Erythroblast (primary cell): ENCODE measurements at places on chromosomes 6 and 20.

- DNase-seq: no peak
Measured at GRCh38 chr6:2197177-2197671, 48.2 kb downstream of the GMDS start.

GRCh38 chr6:49519660-49520059 lies 19.9 kb downstream of the GLYATL3 start:
- no peak for DNase-seq

DNA sequence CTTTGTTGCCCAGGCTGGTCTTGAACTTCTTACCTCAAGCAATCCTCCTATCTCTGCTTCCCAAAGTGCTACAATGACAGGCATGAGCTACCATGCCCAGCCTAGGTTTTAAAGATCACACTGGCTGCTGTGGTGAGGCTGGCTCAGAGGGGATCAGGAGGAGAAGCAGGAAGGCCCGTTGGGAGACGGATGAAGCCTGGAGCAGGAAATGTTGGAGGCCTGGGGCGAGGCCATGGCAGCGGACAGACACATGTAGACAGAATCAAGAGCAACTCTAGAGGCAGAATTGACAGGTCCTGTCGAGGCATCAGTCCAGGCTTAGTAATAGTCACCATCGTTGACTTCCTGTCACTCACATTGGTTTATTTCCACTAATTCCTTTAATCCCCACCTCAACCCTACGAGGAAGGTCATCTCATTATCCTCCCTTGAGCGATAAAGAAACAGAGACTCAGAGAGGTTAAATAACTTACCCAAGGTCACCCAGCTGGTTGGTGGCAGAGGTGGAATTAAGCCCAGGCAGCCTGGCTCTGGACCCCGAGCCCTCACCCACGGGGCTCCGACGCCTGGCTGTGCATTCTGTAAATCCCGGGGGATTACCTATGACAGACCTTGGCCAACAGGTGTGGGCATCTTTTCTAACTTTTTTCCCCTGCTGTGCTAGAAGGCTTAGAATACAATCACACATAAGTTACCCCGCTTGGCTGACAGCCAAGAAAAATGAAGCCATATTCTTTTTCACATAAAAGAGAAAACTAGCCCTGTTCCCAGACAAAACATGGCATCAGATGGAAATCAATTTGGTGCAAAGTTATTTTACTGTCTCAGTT lies 113.4 kb downstream of the EYA2 start:
- DNase-seq: no peak

DNA sequence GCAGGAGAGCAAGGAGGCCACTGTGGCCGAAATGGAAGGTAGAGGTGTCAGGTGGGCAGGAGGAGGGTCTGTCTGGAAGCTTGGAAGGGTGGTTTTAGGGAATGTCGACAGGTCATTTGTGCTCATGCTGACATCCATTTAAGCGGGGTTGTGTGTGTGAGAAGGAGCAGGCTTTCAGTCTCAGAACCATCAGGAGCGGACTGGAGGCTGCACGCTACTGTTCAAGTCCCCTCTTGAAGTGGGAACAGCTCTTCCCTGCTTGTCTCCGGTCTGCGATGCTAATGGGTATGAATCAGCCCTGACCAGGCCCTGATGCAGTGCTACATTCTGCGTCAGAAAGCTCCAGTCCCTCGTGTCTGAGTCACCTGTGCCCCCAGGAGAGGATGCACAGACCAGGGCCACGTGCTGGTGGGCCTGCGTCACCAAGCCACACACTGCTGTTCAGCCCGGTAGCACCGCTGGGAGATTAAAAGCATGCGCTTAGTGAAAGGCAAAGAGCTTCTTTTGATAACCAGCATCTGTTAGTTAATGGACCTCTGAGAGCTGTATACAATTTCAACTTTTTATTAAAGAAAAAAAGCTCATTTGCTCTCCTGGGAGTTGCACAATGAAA lies 58.0 kb downstream of the APCDD1L start:
- no peak for DNase-seq

- peak; percentile 95 for DNase-seq
Measured at GRCh38 chr6:161254464-161255253, 19.2 kb downstream of the AGPAT4 start.

- no peak for DNase-seq
Measured at GRCh38 chr20:63405102-63405730, 44.1 kb upstream of the CHRNA4 start.

GRCh38 chr20:61404303-61404702 lies 152.2 kb downstream of the CDH4 start:
- DNase-seq: no peak

DNA sequence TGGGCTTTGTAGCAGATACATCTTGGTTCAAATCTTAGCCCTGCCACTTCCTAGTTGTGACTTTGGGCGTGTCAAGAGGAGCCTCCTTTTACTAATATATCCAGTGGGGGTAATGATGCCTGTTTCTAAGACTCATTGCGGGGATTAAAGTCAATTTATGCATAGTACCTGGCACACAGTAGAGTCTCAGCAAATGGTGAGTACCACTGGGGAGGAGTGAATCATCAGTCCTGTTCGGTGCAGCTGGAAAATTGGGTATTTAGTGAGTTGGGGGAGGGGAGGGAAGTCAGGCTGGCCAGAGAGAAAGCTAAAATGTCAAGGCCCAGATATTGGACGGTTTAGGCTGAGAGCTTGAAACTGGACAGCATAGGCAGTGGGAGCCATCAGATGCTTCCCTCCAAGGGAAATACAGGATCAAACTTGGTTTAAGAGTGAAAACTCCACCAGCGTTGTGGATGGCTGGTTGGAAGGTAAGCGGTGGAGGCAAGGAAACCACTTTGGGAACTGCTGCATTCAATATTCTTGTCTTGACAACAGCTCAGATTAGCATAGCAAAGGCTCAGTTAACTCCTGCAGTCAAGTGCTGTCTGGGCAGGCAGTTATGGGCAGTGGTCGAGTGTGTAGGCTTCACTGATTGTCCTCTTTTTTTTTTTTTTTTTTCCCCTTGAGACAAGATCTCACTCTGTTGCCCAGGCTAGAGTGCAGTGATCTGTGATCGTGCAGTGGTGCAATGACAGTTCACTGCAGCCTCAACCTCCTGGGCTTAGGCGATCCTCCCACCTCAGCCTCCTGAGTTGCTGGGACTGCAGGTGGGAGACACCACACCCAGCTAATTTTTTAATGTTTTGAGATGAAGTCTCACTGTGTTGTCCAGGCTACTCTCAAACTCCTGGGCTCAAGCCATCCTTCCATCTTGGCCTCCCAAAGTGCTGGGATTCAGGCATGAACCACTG lies 12.9 kb downstream of the PPP1R16B start:
- DNase-seq: no peak

- DNase-seq: no peak
Measured at GRCh38 chr6:7658543-7658942, 67.4 kb upstream of the BMP6 start.

GRCh38 chr6:107665382-107665781 lies 158.7 kb downstream of the SCML4 start:
- no peak for DNase-seq

DNA sequence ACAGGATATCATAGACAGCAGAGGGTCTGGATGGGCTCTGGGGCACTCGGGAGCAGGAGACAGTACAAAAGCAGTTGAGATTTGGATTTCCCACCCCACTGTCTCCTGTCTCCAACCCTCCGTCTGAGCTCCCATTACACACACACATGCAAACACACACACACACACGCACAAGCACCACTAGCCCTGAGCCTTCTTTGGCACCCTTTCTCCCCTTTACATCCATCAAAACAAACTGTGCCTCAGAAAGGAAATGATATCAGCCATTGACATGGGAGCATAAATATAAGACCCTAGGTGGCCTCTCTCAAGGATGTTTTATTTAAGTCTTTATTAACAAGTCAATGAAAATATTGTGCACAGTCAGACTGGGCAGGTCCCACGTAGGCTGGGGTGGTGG lies 17.5 kb downstream of the TTBK1 start:
- DNase-seq: no peak

DNA sequence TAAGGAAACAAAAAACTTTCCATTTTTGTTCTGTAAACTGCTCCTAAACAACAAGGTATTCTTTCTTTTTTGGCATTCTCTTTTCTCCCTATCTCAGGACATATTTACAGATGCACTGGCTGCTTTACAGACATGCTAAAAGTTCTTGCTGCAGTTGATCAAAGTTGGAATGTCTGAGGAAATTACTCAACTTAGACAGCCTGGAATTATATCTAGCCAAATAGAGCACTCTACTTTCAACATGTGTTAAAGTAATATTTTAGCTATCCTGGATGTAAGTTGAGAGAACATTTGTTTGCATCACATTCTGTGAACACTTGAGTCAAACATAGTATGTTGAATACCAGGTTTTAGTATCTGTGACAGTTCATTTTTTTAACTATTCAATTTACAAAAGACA lies 24.8 kb downstream of the TASP1 start:
- DNase-seq: no peak

DNA sequence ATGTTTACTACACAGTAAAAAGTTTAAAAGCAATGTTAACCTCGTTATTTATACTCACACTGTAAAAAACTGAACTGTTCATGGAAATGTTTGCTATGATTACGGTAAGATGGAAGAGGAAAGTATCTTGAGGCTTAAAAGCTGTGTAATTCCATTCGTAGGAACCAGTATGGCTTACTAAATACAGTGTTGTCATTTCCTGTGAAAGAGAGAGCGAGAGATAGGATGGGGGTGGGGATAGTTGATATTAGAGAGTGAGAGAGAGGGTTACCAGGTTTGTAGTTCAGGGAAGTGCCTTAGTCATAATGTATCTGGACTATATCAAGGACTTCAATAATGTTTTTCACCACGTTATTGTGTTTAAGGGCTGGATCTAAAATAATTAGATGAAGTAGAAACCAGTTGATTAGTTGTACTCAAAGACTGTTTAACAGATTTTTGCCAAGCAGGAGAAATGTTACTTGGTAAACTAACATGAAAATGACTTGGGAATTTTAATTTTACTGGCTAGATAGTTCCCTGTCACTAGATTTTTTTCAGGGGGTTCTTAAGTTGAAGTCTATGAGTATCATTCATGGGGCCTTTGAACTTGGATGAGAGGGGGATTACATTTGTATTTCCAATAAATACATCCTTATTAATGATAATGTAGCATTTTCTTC lies 30.4 kb downstream of the AFDN start:
- DNase-seq: no peak

DNA sequence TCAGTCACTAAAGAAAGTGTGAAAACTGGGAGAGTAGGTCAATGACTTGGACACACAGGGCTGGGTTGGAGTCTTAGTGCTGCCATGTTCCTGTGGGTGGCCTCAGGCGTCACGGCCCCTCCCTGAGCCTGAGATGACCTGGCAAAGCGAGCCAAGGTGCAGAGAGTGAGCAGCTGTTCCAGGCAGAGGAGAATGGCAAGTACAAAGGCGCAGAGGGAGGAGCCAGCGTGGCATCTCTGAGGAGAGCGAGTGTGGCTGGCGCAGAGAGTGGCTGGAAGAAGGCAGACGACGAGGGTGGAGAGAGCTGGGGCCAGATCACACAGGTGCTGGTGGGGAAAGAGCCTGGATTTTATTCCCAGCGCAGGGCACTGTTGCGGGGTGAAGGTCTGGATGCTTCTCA lies 20.6 kb upstream of the CHMP4B start:
- no peak for DNase-seq

DNA sequence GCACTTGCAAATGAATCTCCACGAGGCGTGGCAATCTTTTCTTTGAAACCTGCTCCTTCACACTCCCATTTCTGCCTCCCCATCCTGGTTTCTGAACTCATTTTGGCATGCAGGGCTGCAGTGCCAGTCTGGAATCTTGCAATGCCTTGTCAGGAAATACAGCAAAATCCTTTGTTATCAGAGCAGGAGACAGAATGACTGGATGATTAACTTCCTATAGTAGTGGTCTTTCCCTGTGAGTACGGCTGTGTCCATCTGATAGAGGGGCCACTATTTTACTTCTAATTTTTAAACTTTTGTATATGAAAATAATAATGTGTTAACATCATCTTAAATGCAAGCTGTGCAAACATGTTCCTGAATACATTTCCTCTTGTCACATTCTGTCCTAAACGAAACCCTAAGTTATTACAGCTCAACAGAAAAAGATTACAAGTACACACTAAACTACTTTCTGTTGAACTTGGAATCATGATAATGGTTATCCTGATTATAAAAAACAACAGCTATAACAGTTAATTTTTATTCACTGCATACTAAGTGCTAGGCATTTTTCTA lies 140.2 kb downstream of the KIF13A start:
- DNase-seq: no peak

- no peak for DNase-seq
Measured at GRCh38 chr6:157800420-157801237, 22.4 kb upstream of the SNX9 start.

DNA sequence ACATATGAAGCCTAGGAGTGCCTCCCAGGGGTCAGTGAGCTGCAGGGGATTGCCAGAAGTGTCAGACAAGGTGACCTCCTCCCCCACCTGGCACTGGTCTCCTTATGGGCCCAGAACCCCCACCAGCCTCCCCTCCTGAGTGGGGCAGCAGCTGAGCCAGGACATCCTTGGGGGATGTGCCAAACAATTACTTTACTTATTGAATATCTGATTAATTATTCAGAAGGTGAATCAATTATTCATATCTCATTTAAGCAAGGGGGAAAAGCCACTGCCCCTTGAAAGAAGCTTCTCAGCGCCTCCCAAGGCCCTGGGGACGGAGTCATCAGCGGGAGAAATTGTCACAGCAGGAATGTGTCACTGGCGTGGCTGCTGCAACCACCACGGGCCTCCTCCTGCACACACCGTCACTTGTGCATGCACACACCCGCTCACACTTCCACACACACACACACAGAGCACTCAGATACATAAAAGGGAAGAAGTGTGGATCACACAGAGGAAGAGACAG lies 123.4 kb upstream of the MAFB start:
- no peak for DNase-seq

- no peak for DNase-seq
Measured at GRCh38 chr6:5851261-5851757, 155.4 kb downstream of the NRN1 start.

- no peak for DNase-seq
Measured at GRCh38 chr6:126267626-126268025, 72.3 kb upstream of the CENPW start.

- peak; percentile 97 for DNase-seq
Measured at GRCh38 chr6:16270178-16270794, 31.9 kb downstream of the GMPR start.

- no peak for DNase-seq
Measured at GRCh38 chr6:30093951-30094661, 18.5 kb upstream of the RNF39 start.

DNA sequence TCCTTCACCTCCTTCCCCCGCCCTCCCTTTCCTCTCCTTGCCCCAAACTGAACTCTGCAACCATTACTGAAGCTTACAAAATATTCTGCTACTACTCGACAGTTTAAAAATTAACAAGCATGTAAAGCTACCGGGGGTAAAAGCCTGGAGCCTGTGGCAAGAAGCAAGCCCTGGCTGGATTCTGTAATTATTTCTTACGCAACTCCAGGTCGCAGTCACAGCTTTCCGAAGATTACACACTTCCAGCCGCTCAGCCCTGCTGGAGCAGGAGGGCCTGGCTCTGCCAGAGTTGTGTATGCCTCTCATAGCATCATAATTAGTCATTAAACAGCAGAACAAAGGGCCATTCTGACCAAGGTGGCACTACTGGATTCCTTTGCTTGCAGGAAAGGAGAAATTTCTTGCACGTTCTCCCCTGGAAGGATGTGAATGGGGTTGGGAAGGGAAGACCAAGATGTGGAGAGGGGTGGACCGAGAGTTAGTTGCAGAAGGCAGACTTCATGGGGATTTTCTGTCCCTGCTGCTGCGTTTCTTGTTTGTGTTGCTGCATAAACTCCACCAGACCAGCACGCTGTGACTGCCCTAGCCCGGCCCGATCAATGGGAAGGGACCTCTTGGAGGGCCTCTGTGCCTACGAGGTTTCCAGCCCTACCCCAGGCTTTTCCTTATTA lies 23.6 kb downstream of the FOXQ1 start:
- DNase-seq: no peak

GRCh38 chr6:166588691-166589336 lies 2.3 kb upstream of the RAMACL start:
- no peak for DNase-seq
